Activated CD8-positive, alpha-beta memory T cell treated with anti-CD3 and anti-CD28 coated beads, Interleukin-2, amount 10 ng/mL, durations not matched to agents 7 days and 5 days (primary cell): ENCODE measurements at places on chromosomes 12 and 14.
A peak's percentile ranks its signal among the peaks of the same experiment; 100 is the strongest.

DNA sequence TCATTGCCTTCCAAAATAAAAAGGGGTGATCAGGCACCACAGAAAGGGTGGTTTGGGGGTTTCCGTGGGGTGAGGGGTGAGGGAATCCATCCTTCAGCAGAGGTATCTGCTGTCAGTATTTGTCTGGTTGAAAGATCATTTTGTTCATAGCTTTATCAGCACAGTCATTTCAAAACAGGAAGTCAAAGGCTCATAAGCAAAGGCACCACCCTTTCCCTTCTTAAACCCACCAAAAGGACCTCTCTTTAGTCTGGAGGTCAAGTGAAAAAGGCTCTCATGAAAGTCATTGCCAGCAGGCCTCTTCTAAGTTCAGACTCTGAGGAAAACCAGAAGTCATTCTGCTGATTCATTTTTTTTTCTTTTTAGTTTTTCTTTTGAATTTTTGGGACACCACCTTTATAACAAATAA, 6.2 kb downstream of the CHST11 start:
- DNase-seq: peak; percentile 80

GRCh38 chr12:12561371-12562015, 1.2 kb downstream of the DUSP16 start:
- DNase-seq: peak; percentile 65

- no peak for DNase-seq
Measured at GRCh38 chr14:105589161-105589925, 63.0 kb downstream of the TMEM121 start.

DNA sequence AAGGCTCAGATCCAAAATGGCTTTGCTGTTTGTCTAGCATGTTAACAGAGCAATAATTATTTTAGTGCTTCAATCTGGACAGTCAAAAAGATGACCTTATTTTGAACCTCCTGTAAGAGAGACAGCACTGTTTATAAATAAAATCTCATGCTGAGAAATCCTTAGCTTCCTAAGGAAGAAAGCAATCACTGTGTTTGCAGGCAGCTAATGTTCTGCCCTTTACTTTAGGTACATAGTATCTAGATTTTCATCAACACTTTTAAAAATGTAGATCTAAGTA, 105.3 kb downstream of the PRKD1 start:
- DNase-seq: no peak

GRCh38 chr12:113874999-113875561, 91.0 kb downstream of the RBM19 start:
- no peak for DNase-seq

GRCh38 chr12:130579231-130579630, 136.9 kb downstream of the RIMBP2 start:
- no peak for DNase-seq

DNA sequence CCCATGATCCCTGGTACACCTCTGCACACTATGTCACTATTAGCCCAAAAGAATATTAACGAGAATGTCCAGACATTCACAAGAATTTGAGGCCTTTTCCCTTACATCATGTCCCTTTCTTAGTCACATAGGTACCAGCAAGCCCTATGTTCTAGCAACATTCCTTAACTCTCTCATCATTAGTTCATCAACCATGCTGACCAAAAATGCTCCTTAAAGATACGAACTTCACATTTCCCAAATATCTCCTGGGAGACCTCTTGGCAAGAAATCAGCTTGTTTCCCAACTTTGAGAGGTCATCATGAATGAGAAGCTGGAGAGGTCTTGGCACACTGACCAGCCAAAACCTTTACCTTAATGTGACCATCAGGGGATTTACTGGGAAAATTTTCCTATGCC, 4.6 kb downstream of the SALL2 start:
- DNase-seq: no peak

DNA sequence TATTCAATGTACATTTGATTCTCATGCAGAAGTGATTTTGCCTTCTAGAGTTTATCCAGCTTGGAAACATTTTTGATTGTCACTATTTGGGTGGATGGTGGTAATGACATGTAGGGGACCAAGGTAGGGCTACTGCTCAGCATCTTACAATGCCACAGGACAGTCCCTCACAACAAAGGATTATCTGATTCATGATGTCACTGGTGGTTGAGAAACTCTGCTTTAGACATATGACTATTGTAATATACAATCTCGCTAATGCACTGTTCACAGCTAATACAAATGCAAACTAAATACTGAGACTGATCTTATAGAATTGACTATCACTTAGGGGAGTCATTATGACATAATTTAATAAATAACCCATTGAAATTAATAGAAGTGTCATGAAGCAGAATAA, 60.4 kb upstream of the BTG1 start:
- no peak for DNase-seq

GRCh38 chr12:113270709-113271009, 49.4 kb downstream of the TPCN1 start:
- DNase-seq: no peak

- DNase-seq: no peak
Measured at GRCh38 chr12:105359856-105360255, 29.4 kb downstream of the C12orf75 start.

- DNase-seq: no peak
Measured at GRCh38 chr12:101097829-101098580, 112.0 kb downstream of the SLC5A8 start.

DNA sequence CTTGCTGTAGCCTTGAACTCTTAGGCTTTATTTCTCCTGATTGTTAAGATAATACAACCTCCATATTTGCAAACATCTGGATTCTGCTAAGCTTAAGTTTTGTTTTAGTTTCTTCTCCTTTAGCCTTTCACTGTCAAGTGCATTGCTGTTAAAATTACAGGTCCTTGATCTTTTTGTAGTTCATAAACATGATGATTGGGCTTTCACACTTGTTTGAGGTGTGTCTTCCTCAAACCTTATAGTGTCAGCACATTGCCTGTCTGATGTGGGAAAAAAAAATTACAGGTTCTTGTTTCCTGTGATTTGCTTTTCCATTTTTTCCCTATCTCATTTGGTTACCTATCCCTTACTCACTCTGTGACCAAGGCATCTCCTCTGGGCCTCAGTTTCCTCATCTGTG, 59.2 kb downstream of the BICDL1 start:
- no peak for DNase-seq

DNA sequence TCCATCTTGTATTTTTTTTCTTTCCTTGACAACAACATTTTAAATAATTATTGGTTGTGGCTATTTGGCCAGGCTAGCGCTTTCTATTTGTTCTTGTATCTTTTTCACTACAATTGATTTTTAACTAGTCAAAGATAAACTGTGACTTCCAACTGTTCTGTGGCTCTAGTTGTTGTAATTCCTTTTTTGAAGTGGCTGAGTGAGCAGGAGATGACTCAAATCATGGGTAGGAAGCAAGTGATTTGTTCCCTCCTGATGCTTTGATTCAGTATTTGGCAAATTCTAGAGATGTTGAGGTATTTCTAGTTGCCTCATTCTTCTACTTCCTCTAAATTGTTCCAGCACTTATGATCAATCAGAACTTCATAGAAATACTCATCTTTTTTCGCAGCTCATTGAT, 633.5 kb downstream of the RERGL start:
- no peak for DNase-seq

DNA sequence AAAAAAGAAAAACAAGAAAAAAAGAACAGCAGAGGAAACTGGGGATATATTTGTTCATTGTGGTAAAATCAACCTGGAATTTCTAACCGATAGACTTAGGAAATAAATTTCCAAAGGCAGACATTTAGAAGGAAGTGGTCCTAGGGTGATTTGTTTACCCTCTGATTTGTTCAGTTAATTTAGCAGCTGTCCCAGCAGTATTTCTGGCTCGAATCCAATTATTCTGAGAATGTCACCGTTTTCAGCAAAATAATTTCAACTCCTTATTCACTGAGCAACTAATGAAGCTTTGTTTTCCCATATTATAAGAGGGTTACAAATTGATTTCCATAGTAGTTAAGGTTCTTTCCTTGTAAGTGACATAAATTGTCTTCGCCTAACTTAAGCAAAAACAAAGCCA, 285.2 kb upstream of the SYT10 start:
- DNase-seq: no peak

- DNase-seq: no peak
Measured at GRCh38 chr14:35196571-35196970, 74.2 kb downstream of the PRORP start.

DNA sequence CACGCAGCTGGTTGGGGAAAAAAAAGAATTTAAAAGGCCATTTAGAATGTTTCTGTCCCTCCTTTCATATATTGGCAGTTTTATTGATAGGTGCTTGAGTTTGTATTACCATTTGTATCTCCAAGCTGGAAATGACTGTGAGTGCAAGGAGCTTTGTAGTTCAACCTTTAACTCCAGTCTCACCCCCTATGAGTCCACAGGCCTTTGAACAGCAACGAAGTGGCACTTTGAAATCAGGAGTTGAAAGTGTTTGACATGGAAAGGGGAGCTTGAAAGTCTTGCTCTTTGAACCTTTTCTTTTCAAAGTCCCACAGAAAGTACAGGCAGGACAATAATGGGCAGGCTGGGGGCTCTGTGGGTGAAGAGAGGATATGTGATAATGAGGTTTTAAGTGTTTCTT, 480.3 kb downstream of the RERGL start:
- no peak for DNase-seq

DNA sequence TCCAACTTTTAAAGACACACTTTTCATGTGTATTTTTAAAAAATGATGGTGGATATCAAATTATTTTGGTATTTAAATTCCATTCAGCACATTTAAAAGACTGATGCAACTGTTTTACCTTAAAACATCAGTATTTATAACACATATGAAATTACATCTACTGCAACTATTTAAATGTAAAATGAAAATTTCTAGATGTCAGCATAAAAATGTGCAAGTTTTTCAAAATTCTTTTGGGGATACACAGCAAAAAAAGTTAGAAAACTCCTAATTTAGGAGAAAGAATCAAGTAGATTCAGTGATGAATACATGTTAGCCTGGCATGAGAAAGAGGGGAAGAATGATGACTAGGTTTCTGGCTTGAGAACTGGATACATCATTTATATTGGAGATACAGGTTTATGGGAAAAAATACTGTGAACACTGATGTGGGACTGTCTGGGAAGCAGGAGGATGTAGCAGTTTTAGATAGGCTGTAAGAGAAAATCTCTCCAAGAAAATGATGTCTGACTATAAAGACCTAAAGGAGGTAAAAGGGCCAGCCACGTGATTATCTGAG, 9.2 kb downstream of the SOS2 start:
- DNase-seq: no peak
